ENCODE measurements at places on chromosomes 3 and 15.

- no peak for DNase-seq
Measured at GRCh38 chr3:127590282-127590592, 296 bp downstream of the TPRA1 start.

DNA sequence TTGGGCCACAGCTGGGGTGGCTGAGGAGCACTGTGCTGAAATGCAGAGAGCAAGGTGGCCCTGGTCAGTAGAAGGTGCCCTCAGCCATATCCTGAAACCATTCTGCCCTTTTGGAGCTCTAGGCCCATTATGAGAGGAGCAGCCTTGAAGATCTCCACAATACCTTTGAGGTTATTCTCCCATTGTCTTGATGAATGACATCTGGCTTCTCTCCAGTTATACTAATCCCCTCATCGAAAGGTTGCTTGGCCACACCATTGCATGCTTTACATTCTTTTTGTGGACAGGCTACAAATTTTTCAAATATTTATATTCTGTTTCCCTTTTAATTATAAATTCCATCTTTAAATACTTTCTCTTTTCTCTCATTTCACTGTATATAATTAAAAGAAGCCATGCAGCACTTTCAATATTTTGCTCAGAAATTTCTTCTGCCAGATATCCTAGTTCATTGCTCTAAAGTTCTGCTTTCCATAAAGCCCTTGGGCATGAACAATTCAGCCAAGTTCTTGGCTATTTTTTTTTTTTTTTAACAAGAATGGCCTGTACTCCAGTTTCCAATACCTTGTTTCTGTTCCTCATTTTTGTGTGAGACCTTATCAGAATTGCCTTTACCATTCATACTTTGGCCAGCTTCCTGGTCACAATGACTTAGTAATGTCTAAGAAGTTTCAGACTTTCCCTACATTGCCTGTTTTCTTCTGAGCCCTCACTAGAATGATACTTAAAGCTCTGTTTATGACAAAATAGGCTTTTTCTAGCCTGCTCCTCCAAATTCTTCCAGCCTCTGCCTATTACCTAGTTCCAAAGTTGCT, 138.9 kb upstream of the SGO1 start:
- no peak for DNase-seq

GRCh38 chr3:13894807-13895154, 14.9 kb upstream of the WNT7A start:
- no peak for DNase-seq

DNA sequence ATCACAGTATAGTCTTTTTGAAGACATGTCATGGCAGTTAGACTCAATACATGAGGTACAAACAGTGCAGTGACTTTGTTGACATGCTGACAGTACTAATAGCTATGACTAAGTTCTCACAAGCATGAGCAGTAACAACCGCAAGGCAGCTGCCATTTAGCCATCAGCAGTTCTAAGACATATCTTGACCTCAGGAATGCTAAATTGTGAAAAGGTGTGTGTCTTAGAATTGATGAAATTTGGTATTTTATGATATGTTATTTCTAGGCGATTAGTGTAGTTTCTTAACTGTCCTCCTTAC, 60.7 kb upstream of the FURIN start:
- DNase-seq = no peak

- DNase-seq = no peak
Measured at GRCh38 chr3:9934235-9934621, 594 bp downstream of the CRELD1 start.

- DNase-seq = no peak
Measured at GRCh38 chr3:71721651-71722157, 3.5 kb downstream of the EIF4E3 start.

GRCh38 chr3:42092006-42092405, 849 bp downstream of the TRAK1 start:
- no peak for DNase-seq

DNA sequence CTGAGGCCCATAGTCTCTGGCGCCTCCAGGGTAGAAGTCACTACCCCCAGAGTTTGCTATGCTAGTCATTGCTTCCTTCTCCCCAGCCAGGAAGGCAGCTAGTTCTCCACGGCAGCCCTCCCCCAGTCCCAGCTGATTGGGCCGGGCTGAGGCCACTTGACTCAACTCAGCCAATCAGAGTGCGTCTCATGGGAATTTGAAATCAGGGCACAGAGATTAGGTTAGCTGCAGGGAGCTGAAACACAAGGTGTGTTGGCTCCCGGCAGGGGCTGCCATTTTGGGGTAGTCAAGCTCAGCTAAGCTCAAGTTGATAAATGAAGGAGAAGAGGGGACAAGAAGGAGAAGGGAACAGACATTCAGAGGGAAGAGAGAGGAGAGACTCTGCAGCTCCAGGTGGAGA, 32.8 kb downstream of the LINGO1 start:
- DNase-seq = peak; percentile 97

DNA sequence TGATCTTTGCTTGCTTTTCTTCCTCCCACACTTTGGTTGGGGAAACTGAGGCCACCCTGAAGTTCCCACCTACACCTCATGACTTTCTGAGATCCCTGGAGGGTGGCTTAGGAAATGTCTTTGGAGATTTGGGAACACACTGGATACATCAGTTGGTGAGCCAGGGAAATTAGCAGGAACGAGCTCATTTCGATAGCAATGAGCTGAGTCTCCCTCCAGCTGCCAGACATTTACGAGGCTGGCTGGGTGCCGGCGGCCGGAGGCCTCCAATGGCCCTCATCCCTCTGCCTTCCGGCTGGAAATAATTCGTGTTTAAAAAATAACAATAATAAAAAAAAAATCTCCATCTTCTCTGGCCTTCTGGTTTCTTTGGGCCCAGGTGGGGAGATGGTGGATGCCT, 38.8 kb downstream of the SMAD6 start:
- no peak for DNase-seq

DNA sequence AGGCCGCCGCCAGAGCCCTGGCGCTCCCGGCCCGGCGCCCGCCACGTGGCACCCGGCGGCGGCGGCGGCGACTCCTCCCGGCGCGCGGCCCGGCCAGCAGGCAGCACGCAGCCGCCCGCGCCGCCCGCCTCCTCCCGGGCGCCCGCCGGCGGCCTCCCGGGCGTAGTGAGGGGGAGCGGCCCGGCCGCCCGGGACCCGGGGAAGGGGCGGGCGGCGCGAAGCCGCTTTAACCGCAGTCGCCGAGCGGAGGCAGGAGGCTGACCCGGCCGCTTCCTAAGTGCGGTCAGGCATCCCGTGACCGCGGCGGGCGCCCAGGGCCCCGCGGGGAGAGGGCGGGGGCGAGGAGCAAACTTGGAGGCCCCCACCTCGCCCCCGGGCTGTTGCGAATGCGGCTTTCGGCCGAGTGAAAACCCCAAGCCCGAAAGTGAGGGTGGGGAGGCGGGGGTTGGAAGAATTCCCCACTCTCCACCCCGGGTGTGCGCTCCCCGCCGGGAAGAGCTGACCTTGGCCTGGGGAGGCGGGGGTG, 1.7 kb upstream of the HES1 start:
- DNase-seq = peak; percentile 61

DNA sequence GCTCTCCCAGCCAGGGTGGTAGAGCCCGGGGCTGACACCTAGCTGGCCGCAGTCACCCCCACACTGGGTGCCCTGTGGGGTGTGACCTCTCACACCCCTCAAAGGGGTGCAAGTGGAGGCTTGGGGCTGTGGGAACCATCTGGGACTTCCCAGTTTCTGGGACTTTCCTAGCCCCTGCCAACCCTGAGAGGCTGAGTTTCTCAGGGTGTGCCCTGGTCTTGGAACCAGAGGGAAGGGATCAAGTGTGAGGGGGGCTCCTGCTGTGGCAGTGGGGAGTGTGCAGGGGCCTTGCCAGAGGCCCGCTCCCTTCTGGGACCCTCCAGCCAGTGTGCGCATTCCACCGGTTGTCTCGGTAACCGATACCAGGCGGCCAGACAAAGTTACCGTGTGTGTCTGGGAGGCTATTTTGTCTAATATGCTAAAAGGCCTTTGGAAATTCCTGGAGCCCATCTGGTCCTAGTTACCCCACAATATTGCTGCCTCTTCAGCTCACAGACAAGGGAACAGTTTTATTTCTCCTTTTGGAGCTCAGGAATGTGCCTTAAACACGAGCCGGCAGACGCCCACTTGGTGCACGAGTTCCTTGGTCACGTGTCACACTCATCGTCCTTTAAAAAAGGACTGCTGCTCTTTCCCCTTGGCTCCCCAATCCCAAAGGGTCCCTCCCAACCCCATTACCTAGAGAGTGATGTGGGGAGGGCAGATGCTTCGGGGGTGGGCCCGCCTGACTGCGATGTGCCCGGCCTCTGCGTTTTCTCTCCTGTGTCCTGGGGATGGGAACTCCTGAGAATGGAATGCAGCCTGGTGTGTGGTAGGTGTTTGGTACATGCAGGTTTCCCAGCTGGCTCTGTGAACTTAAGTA, 33.2 kb downstream of the HDAC11 start:
- DNase-seq = no peak

DNA sequence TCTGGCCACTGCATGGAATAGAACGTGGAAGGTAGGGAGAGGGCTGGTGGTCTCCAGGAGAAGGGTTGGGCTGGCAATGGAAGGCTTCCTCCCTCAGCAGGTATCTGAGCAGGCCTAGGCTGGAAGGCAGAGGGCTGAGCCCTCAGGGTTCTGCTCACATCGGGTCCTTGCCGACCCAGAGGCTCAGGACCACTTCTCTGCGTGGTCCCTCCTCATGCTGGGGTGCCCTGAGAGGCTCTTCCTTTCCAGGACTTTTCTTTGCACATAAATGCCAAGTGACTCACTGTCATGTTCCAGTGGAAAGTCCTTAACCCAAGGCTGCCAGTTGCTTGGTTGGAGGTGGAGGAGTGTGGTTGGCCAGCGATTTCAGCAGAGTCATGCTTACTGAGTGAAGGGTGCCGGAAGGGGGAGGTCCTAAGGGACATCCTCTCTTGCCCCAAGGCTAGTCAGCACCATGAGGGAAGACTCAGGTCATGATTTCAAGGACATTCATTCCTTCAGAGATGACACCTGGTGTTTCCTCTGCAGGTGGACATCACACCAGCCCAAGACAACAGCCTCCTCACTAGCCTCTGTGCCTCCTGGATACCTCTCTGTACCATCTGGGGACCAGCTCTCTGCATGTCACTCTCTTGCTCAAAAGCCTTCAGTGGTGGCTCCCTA, 8.2 kb downstream of the SLC6A6 start:
- no peak for DNase-seq

GRCh38 chr15:101092156-101092866, 159.5 kb downstream of the CHSY1 start:
- DNase-seq = no peak

DNA sequence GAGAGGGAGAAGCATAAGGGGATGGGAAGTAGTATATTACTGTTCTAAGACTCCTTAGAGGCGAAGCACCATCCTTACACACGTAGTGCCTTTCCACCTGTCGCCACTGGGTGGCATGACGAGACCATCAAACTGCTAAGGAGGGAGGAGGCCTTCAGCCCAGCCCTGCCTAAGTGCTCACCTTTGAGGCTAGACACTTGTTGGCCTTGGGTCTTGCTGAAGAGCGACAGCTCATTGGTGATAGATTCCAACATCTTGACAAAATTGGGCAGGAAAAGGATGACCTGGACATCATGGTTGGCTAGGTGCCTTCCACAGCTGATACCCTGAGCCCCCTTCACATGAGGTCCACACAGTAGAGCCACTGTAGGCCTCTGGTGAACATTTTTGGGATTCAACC, 19.6 kb downstream of the CLK3 start:
- DNase-seq = peak; percentile 53

- DNase-seq = no peak
Measured at GRCh38 chr15:34461730-34462129, 24.1 kb upstream of the GOLGA8A start.

GRCh38 chr3:159607856-159608255, 380.8 kb upstream of the IL12A start:
- no peak for DNase-seq

DNA sequence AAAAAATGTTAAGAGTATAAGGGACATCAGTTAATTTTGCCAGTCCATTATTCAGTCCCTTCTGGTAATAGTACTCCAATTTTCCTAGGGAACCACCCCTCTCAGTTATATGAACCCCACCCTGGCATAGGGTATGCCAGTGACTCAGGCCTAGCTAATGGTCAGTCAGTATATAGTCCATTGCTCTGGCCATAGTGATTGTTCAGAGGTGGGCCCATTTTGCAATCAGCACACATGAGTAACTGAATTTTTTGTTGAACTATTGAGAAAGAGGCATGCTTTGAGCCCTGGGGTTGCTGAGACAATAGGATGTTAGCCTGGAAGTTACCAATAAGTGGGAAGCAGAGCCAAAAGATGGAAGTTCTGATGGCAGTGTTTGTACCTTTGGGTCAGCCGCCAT, 4.1 kb downstream of the LRCH3 start:
- no peak for DNase-seq

DNA sequence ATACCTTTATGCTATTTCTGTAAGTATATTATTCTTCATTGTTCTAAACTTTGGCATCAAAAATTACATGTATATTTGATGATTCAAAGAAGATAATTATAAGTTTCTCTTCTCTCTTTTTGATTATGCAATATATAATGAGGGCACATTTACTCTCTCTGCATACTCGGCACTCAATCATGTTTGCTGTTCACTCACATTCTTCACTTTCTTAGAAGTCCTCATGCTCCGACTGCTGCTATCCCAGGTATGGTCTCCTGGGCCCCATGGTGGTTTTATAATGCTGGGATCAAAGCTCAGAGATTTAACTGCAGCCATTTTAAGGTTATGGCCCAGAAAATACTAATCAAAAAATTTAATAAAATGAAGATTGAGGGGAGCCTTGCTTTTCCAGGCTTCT, 529.7 kb upstream of the IL12A start:
- no peak for DNase-seq

GRCh38 chr15:69524296-69524695, 71.7 kb downstream of the RPLP1 start:
- no peak for DNase-seq

- no peak for DNase-seq
Measured at GRCh38 chr3:48405343-48405881, 24.5 kb downstream of the PLXNB1 start.

DNA sequence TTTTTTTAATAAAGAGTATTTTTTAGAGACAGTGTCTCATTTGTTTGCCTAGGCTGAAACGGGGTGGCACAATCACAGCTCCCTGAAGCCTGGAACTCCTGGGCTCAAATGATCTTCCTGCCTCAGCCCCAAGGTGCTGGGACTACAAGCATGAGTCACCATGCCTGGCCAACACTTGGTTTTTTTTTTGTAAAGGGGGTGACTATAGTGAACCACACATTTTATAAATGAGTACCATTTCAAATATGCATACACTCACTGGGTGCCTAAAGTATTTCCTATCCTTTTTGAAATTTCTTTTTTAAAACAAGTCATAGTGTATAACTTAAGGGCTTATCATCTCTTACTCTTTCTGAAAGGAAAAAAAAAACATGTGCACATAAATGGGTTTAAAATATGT, 325.2 kb upstream of the MEIS2 start:
- DNase-seq = no peak

- no peak for DNase-seq
Measured at GRCh38 chr15:68668926-68669600, 90.3 kb downstream of the CORO2B start.

DNA sequence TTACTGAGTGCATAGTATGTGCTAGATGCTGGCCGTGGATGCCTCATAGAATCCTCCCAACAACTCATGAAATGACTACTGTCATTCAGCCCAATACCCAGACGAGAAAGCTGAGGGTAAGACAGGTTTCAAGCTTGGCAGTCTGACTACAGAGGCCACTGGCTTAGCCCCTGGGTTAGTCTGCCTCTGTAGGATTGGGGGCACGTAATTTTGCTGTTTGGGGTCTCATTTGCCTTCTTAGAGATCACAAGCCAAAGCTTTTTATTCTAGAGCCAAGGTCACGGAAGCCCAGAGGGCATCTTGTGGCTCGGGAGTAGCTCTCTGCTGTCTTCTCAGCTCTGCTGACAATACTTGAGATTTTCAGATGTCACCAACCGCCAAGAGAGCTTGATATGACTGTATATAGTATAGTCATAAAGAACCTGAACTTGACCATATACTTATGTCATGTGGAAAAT, 1.0 kb upstream of the CCR5 start:
- DNase-seq = no peak

- DNase-seq = no peak
Measured at GRCh38 chr15:47437491-47437890, 279.8 kb upstream of the SEMA6D start.
